Kidney (tissue), 22 donors: ENCODE measurements at places on chromosomes 3 and 15. TPM values are rescaled to one million over a fixed set of nuclear protein-coding genes. Genes with fewer than 3 reads are reported as not detected.

- no peak for DNase-seq
Measured at GRCh38 chr3:77303955-77304699, 264.2 kb downstream of the ROBO2 start.

GRCh38 chr15:29651476-29652233 lies 170.6 kb downstream of the TJP1 start:
- DNase-seq = no peak

GRCh38 chr3:184553385-184553784 lies 8.2 kb upstream of the EPHB3 start:
- no peak for DNase-seq

DNA sequence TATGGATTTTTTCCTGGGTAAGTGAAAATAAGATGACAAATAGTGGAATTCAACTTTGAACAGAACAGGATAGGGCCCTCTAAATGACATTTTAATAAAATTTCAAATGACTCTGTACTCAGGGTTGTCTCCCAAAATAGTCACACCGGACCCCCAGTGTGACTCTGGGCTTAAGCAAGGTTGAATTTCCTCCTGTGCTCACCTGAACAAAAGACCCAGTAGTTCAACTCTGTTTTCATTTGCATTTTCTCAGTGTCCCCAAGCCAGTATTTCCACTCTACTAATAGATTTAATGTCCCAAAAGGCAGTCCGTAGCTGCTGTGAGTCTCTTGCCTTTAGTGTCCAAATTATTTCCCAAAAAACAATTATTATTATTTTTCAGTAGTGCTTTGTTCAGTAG lies 296.6 kb downstream of the PLOD2 start:
- no peak for DNase-seq

NR2E3 gene
- not detected for polyA plus RNA-seq

AEN gene
- 6.2 TPM for polyA plus RNA-seq

GOLGA6L7 gene
- polyA plus RNA-seq = not detected

- DNase-seq = peak; percentile 83
Measured at GRCh38 chr15:72902245-72902918, 118.8 kb upstream of the ADPGK start.

DNA sequence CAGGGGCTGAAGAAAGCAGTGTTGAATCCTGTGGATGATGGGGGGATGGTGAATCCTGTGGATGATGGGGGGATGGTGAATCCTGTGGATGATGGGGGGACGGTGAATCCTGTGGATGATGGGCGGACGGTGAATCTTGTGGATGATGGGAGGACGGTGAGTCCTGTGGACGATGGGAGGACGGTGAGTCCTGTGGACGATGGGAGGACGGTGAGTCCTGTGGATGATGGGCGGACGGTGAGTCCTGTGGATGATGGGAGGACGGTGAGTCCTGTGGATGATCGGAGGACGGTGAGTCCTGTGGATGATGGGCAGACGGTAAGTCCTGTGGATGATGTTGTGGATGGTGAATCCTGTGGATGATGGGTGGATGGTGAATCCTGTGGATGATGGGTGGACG lies 170.7 kb downstream of the SV2B start:
- no peak for DNase-seq

DNA sequence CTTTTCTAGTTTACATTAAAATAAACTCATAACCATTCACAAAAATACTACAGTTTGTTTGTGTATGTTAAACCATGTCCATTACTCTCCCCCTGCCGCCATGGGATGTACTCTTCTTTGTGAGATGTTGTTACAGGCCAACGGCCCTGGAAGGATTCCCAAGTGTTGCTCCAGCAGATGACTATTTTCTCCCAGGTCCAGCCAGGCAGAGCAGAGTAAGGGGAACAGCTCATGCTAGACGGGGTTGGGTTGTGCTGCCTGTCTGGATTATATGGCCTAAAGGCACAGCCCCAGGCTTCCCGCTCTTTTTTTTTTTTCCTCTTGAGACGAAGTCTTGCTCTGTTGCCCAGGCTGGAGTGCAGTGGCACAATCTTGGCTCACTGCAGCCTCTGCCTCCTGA lies 24.5 kb upstream of the SLCO2A1 start:
- DNase-seq = no peak

GRCh38 chr3:101665851-101666250 lies 11.1 kb downstream of the ZBTB11 start:
- no peak for DNase-seq

GOLGB1 gene
- polyA plus RNA-seq = 26.8 TPM

DNA sequence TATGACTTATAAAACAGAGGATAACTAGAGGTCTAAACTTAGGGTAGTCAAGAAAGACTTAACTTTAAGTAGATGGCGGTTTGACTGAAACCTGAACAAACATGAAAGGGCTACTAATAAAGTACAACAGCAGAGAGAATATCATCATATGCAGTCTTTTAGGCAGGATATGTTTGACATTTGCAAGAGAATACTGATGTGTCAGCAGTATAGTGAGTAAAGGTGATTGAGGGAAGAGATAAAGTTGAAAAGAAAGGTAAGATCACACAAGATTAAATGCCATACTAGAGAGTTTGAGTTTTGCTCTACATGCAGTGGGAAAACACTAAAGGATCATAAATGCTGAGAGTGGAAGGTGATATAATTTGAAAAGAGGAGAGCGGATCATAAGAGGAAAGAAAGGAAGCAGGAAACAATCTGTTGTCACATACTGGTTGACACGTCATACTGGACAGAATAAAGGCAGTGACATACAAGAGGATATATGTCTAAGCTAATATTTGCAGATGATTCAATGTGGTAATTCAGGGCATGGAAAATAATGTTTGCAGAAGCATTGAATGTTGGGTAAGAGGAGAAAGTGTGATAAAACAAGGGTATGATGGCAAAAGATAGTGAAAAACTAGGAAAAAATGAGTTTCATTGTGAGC lies 223.0 kb downstream of the EPHA6 start:
- no peak for DNase-seq

DNA sequence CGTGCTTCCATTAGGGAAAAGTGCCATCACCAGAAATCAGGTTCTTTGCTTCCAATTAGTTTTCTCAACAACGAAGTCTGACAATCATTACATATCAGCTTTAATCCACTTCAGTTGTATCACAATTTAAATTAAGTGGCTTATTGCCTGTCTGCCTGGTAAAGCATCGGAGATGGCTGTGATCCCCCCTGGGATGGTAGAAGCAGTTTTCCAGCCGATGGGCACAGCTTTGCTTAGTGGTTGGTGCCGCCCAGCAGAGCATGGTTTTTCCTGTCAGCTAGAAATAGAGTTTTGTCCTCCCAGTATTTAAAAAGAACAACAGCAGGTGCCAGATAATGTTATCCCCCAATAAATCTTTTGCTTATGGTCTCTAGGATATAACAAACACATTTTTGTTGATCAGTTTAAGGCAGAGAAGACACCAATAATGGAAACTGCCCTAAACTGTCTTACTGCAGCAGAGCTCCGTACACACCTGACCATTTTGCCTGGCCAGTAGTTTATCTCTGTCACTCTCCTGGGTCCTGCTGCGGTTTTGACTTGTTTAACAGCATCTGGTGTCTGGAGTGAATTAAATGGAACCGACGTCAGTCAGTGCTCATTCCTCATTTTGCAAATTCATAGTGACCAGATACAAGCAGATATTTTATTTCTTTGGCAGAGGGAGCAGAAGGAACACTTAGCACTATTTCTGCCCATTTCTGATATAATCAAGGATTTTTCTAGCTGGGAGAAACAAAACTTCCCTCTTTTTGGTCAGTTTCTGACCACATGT lies 79.1 kb downstream of the SLC49A4 start:
- no peak for DNase-seq

- no peak for DNase-seq
Measured at GRCh38 chr3:15299036-15299435, 33.4 kb downstream of the SH3BP5 start.

- no peak for DNase-seq
Measured at GRCh38 chr3:101796077-101796680, 17.2 kb downstream of the NXPE3 start.

LRRC34 gene
- 5.7 TPM for polyA plus RNA-seq

SAMD7 gene
- not detected for polyA plus RNA-seq

- no peak for DNase-seq
Measured at GRCh38 chr15:93913310-93913709, 318.1 kb upstream of the MCTP2 start.

DNA sequence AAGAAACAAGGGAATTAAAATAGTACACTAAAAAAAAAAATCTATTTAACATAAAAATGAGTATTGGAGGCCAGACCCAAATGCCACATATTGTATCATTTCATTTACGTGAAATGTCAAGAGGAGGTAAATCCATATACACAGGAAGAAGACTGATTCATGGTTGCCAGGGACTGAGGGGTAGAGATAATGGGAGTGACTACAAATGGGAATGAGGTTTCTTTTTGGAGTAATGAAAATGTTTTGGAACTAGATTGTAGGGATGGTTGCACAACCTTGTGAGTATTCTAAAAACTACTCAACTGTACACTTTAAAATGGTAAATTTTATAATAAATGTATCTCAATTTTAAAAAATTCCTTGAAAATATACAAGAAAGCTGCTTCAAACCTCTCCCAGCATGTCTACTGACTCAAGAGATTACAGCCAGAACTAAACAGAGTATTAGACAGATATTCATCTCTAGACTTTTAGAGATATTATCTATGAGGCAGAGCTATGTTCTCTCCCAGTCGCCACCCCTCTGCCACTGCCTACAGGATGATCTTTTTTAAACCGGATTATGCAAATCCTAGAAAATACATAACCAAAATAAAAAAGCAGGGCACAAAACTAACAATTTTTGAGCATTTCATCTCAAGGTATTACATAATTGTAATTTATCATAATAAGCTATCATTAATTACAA lies 6.2 kb downstream of the HLTF start:
- DNase-seq = no peak

DNA sequence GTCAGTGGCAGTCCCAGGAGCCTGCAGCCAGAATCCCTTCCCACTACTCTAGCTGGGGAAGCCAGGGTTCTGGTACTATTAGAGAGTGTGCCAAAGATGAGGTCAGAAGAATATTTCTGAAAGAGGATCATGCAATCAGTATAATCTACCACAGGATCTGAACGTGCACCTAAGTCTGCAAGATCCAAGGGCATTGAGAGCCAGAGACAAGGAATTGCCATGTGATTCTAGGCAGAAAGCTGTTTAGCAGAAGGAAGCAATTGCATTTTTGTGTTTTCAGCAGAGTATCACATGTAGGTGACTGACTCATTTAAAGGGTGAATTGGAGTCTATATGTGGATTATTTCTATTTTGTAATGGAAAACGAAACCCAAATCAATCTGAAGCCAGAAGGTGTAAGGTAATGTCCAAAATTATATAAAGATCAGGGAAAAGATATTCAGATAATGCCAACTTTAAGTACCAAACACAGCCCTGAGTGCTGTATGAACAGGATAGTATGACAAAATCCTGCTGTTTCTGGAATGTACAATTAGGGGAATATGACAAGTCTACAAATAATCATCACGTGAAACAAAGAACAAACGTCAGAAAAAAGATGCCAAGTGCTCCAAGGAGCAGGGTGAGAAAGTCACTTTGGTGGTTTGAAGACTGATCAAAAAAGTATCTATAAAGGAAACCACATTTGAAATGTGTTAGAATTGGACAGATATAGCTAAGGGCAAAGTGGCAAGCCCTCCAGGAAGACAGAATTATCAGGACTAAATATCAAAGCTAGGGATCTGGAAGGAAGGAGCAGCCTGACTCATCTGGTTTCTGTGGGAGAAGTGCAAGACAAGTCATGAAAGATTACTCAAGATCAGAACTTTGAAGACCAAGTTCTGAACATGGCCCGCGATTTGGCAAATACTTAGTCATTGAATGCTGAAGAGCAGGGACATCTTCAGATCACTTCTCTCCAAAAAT lies 1036.6 kb downstream of the NTRK3 start:
- DNase-seq = no peak

POTEB3 gene
- polyA plus RNA-seq = not detected

DNA sequence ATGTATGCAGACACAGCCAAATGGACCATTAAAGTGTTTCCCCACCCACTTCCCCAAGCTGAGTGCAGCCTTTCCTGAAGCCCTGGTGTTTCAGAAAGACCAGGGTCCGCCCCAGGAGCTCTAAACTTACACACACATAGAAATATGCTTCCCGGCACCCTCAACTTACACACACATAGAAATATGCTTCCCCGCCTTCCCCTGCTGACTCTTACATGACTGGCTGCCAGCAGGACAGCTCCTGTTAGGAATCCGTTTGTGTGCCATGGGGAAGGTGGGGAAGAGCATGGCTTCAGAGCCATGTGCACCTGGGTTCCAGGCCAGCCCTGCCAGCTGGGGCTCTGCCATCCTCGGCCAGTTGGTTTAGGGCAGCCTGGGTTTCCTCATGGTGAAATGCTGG lies 3.6 kb downstream of the CLEC3B start:
- DNase-seq = no peak

GRCh38 chr3:2441558-2441957 lies 342.9 kb downstream of the CNTN4 start:
- no peak for DNase-seq

GRCh38 chr3:27632431-27633223 lies 89.5 kb downstream of the EOMES start:
- DNase-seq = peak; percentile 69

DNA sequence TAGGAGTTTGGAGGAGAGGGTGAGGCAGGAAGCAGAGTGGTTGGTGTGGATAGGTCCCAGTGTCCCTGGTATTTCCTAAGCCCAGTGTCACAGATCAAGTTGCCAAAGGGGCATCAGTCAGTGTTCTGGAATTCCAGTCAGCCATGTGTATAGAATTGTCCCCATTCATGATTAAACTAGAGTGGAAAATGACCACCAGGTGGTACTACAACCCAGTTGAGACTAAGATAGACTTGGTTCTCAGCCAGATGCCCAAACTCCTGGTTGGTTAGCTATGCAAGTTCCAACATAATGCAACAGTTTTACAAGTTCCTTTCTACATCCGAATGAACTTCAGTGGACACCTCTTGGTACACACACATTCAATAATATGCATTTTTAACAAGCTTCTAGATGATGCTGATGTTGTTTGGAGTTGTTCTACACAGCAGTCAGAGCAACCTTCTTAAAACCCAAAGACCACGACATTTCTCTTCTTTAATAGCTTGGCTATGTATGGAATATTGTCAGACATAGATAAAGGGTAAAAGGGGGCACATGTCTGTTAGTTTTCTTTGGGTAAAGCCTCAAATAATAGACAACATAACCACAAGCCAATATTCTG lies 8.4 kb upstream of the ATR start:
- peak; percentile 90 for DNase-seq

GRCh38 chr3:114706591-114707232 lies 412.9 kb downstream of the TIGIT start:
- no peak for DNase-seq

DNA sequence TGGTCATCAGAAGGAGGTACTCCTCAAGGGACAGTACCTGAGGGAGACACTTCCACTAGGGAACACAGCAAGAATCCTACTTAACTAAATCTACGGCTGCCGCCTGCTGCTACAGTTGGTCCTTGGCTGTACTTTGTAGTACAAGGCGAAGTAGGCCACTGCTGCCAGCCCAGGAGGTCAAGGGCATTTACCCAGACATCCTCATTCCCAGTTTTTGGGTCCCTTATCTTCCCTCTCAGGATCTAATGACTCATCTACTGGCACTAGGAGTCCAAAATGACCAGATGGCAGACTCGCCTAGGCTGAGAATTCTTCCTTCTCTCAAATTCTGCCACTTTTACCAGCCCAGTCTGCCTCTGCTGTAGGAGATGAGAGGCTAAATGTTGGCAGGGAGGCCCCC lies 27.1 kb upstream of the LAMP3 start:
- no peak for DNase-seq

GRCh38 chr3:142839831-142840230 lies 49.1 kb downstream of the PCOLCE2 start:
- no peak for DNase-seq
